ENCODE measurements at places on chromosomes 4 and X. TPM values are rescaled to one million over a fixed set of nuclear protein-coding genes. Genes with fewer than 3 reads are reported as not detected.

GRCh38 chr4:41154010-41154813 lies 60.1 kb downstream of the APBB2 start:
- H3K36me3 ChIP-seq, result no peaks in the 10 kb centered on the region
- no peak for DNase-seq
- no peak overlapping the region for H3K27ac ChIP-seq
- H3K4me3 ChIP-seq, result no peak overlapping the region
- no peaks in the 10 kb centered on the region for H3K27me3 ChIP-seq

DNA sequence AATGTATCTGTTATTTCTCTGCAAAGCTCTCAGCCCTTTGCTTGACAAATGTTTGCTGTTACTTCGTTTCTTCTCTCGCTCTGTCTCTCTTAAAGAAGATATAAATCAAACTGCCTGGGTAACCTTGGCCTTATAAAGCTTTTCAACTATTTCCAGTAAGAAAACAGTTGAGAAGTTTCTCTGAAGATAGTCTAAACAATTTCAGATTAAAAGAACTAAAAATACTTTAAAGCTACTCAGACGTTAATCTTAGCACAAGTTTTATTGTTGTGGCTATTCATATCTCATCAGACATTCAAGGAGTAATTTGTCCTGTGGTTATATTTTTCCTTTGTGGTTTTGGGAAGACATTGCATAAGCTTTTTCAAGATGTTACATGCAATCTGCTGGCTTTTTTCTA lies 22.6 kb downstream of the HOPX start:
- H3K4me3 ChIP-seq, result no peak overlapping the region
- H3K4me1 ChIP-seq, result peaks cover 4% of the 10 kb centered on the region
- H3K36me3 ChIP-seq, result no peaks in the 10 kb centered on the region
- DNase-seq, result no peak

DNA sequence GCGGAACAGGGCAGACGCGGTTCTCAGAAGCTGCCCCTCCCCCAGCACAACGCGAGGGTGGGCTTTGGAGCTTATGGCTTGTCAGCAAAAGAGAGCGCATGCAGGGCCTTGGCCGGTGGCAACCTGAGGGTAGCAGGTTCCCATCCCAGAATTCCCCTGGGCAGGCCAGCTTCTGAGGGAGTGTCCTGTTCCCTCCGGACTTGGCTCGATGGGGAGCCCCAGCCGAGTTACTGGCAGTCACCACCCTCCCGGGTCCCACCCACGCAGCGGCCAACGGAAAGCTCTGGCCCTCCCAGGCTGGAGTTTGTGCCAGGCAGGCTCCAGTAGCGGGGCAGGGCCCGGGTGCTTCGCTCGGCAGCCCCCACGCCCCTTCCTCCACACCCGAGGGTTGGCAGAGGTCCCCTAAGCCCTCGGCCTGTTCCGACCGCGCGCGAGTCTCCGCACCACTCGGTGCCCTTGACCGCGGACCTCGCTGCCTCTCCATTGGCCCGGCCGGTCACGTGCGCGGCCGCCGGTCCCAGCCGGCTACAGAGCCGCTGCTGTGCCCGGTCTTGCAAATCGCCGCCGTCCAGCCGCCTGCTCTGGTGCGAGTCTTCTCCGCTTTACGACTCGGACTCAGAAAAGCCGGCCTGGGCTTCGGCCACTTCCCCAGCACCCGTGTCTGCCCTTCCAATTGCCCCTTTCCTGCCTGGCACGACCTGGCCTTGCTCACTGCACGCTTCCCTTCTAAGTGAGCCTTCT lies 20.9 kb upstream of the MTM1 start:
- no peaks in the 10 kb centered on the region for H3K36me3 ChIP-seq
- peaks cover 9% of the 10 kb centered on the region for H3K4me1 ChIP-seq
- peak overlapping the region; percentile 38 for H3K4me3 ChIP-seq
- no peaks in the 10 kb centered on the region for H3K27me3 ChIP-seq
- DNase-seq, result peak; percentile 63

GRCh38 chr4:54447304-54447703 lies 210.5 kb upstream of the KIT start:
- H3K27me3 ChIP-seq, result peaks cover 2% of the 10 kb centered on the region
- H3K27ac ChIP-seq, result no peak overlapping the region
- H3K36me3 ChIP-seq, result no peaks in the 10 kb centered on the region
- no peak overlapping the region for H3K4me3 ChIP-seq
- no peaks in the 10 kb centered on the region for H3K4me1 ChIP-seq
- DNase-seq, result no peak

The SASH3 gene
- 11.4 TPM for polyA plus RNA-seq

The OCIAD2 gene
- polyA plus RNA-seq, result 125 TPM

The ZNF718 gene
- 5.2 TPM for polyA plus RNA-seq

The SYTL5 gene
- polyA plus RNA-seq, result 3.6 TPM
